ENCODE measurements at places on chromosomes 11 and 22.

- peak; percentile 34 for DNase-seq
Measured at GRCh38 chr11:95599959-95600586, 189.5 kb downstream of the FAM76B start.

DNA sequence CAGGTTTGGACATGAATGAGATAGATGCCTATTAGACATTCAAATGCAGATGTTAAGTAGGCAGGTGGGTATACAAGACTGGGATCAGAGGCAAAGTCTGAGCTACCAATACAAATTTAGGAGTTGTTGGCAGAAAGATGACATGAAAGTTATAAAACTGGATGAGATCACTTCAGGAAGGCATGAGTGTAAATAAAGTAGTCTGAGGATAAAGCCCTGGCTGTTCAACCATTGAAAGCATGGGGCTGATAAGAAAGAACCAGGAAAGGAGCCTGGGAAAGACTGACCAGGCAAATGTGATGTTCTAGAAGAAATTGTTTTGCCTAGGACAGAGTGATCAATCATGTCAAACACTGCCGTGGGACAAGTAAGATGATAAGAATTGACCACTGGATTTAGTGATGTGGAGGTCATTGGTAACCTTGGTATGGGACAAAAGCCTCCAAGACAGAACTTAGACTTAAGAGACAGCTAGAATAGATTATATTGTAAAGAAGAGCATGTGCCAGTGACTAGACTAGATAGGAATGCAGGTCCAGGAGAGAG lies 98.5 kb downstream of the EHF start:
- DNase-seq: no peak

DNA sequence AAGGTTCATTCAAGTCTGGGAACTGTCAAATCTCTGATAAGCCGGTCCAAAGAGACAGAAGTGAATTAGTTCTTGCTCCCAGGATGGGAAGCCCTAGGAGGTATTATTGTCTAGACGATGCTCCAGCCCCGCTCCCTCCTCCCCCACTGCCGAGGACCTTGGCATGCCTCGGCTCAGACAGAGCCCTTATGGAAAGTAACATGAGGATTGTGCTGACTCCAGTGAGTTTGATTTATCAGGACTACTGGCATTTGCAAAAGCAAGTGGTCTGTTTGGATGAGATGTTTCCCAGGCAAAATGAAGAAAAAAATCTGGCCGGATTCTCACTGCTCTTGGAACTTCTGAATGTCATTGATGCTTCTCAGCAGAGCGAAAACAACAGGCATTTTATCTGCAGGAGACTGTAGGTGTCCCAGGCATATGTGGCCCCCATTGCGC lies 341.0 kb downstream of the ETS1 start:
- no peak for DNase-seq

DNA sequence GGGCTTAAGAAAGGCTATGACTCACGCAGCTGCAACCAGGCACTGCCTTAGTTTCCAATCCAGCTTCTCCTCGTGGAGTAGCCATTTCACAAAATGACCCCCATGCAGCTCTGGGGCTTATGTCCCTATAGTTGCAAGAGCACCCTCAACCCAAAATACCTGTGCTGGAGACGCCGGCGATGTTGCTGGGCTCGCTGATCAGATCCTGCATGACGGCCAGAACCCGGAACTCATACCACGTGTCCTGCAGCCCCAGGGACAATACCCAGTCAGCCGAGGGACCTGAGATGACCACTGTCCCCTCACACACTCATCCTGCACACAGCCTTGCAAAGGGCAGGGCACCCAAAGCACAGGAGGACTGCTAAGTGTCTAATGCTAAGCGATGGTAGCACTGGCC lies 32.1 kb downstream of the IGSF9B start:
- DNase-seq: no peak

DNA sequence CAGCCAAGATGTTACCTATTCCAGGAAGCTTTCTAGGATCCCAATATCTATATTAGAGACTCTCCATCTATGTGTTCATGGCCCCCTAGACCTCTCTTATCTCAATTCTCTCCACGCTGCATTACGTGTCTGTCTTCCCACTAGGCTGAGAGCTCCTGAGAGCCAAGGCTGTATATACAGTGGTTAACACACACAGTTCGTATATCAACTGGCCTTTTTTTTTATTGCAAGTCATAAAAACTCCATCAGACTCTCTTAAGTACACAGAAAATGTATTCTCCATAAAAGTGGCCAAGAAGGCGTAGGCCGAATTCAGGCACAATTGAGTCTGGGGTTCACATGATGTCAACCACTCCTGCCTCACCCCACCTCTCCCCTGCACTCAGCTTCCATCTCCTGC lies 115.9 kb downstream of the TRIM29 start:
- DNase-seq: no peak

DNA sequence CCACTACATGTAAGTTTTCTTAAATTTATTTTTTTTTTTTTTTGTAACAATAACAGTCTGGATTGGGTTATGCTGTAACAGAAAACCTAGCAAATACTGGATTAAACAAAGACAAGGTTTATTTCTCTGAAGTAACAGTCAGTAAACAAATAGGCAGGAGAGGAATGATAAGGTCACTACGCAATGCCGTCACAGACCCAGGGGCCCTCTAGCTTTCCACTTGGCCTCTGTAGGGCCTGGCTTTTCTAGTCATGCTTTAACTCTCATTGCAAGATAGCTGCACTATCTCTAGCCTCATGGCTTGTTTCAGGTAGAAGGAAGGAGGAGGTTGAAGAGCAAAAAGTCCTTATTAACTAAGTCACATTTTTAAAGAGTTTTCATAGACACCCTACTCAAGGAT lies 6.5 kb downstream of the OR10A6 start:
- DNase-seq: no peak

GRCh38 chr11:74926304-74927030 lies 22.4 kb downstream of the XRRA1 start:
- DNase-seq: no peak

- no peak for DNase-seq
Measured at GRCh38 chr11:61131186-61131585, 28.9 kb downstream of the CD5 start.

- DNase-seq: no peak
Measured at GRCh38 chr22:37314315-37315074, 32.2 kb downstream of the CYTH4 start.

DNA sequence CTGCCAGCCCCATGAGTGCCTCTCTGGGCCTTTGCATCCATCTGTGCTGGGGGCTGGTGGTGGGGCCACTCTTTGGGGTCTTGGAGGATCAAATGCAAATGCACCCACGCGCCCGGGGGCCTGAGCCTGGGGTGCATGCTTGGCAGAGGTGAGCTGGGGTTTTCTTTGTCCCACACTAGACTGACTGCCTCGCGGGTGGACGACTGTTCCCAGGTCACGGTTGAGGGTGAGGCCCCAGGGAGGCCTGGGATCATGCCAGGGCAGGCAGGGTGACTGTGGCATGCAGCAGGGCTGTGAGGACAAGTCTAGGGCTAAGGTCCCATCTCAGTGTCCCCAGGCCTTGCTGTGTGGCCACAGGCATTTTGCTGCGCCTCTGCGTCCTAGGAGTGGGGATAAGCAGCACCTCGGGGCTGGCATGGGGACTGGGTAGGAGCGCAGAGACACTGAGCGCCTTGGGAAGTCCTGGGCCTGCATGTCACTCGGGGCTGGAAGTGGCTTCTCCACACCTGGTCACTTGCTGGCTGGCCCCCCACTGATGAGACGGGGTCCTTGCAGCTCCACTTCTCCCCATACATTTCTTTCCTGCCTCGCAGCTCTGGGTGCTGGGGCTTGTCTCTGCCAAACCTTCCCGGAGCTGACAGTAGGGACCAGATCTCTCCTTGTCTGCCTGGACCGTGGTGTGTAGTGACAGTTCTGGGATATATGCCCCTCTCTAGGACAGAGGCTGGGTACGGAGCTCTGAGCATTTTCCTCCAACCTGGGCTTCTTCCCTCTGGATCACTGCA lies 133.1 kb downstream of the CTTN start:
- DNase-seq: no peak

DNA sequence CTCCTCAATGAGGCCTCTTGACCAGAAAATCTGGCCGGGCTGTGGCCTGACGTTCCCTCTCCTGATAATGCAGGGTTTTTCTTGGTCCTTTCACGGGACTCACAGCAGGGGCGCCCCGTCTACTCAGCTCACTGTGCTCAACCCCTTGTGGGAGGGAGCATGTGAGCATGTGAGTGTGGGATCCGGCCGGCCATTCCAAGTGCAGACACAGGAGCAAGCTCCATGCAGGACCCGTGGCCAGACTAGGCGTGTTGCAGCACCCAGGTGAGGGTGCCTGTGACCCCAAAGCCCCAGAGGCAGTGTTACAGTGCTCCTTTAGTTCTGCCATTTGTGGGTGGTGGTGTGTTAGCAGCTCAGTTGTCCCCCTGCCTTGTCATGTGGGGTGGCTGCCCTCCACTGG lies 18.0 kb downstream of the DHCR7 start:
- DNase-seq: no peak

DNA sequence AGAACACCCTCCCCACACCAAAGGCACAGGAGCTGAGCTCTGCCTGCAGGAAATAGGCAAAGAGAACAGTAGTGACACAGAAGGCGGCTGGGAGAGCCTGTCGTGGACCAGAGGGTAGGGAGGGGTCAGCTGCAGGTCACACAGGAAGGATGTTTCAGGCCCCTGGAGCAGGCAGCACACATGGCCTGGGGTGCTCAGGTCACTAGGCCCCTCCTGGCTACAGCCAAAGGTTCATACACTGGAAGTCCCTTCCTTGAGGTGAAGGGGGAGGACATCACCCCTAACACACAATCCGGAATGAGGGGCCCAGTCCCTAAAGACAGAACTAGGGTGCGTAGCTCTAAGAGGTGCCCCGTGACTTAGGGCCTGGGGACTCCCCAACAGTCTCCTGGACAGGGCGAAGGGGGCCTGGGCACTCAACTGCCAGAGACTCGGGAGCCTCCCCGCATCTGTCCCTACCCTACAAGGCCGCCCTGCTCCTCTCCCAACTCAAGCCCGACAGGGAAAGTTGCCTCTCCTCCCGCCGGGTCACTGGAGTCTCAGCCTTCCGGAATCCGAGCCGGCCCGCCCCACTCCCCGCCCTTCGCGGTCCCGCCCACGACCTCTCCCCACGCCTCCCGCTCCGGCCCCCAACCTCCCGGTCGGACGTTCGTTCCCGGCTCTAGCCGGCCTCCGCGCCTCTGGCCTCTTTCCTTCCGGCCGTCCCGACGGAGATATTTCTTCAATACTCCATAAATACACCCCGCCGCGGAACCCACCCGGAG lies at the start of gene CYB5R2:
Gene CYB5R2, minus strand, starts transcription at position 541 of the 764 bp plus-strand sequence. CDS start 675 bp downstream, outside the sequence.
- DNase-seq: no peak

- no peak for DNase-seq
Measured at GRCh38 chr11:13699870-13700269, 31.4 kb downstream of the FAR1 start.

GRCh38 chr11:80309301-80309700 lies 868.5 kb upstream of the TENM4 start:
- no peak for DNase-seq

- no peak for DNase-seq
Measured at GRCh38 chr11:91082255-91082654, 859.4 kb upstream of the CHORDC1 start.

DNA sequence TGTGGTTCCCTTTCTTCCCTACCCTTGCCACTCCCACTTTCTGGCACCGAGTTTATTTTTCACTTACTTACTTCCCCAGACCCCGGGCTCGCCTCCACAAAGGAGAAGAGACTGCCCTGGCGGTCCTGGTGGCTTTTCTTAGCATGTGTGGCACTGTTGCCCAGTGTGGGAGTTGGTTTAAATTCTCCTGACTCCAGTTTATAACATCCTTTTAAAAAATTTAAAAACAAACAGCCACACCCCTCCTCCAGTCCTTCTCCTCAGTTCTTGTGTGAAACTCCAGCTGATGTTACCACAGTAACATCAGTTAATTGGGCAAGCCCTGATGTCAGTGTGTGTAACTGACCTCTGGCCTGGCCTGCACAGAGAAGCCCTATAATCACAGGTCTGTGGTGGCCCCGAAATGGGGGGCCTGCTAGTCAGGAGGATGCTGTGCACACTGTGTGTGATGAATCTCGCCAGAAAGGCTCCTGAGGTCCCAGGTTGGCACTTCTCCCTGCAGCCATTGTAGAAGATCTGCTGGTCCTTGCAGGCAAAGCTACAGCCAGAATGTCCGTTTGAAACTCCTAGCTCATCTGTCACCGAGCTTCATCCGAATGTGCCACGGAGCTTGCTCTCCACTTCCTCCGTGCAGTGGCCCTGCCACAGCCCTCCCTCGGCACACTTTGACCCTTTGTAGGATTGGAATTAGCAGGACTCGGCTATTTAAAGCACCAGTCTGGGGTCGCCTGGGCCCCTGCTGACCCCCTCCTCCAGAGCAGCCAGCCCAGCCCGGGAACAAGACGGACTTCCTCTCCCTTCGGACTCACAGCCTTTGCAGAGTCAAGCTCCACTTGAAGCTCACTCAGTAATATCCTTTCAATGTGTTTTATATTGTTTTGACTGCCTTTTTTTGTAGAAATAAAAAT lies 7.6 kb downstream of the YDJC start:
- no peak for DNase-seq

DNA sequence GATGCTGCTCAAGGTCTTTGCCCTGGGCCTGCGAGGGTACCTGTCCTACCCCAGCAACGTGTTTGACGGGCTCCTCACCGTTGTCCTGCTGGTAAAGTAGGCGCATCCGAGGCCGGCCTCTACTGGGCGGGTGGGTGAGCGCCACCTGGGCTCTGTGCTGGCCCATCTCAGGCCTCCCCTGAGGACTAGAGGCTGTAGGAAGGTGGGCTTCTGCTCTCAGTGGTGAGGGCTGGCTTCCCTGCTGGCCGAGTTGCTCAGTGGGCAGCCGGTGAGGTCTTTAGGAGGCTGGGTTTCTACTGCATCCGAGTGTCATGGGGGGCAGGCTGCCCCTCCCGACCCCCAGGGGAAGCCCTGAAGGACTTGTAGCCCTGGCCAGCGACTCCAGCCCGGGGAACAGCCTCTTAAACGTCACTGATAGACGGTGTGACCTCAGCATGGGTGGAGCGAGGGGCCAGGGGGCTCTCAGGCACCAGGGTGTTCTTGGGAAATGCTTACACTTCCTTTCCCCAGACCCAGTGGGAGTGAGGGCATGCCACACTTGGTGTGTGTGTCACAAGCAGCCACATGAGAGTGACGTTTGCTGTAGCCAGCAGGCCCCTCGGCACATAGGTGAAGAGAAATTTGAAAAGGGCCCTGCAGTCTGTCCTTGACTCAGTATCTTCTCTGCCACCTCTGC lies 30.3 kb downstream of the TPCN2 start:
- no peak for DNase-seq

DNA sequence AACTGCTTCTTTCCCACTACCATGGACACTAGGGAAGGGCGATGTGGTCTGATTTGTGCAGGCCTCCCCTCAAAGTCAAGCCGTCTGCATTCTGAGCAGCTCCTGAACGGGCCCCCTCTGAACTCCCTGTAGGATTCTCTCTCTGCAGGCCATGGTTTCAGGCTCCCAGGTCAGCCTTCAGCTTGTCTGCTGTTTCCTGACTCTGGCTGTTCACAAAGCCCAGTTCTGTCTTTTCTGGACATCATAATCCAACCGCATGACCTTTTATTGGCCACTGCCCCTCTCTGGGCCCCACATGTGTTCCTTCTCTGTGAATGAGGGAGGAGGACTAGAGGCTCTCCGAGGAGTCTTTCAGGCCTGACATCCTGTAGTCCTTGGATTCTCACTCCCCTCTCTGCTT lies 161.0 kb downstream of the FEZ1 start:
- DNase-seq: no peak

GRCh38 chr11:128472128-128473089 lies 114.9 kb downstream of the ETS1 start:
- peak; percentile 51 for DNase-seq

GRCh38 chr11:13929395-13929891 lies 33.1 kb upstream of the SPON1 start:
- DNase-seq: no peak

- no peak for DNase-seq
Measured at GRCh38 chr11:31262761-31263160, 106.8 kb downstream of the DCDC1 start.

GRCh38 chr11:21412652-21413383 lies 743.4 kb downstream of the NELL1 start:
- DNase-seq: no peak

All from activated CD4-positive, alpha-beta T cell treated with anti-CD3 and anti-CD28 coated beads, Interleukin-2, amount 50 U/mL, for 4 hours (primary cell).